ENCODE measurements at places on chromosomes 16 and 17. TPM values are rescaled to one million over a fixed set of nuclear protein-coding genes. Genes with fewer than 3 reads are reported as not detected.

DNA sequence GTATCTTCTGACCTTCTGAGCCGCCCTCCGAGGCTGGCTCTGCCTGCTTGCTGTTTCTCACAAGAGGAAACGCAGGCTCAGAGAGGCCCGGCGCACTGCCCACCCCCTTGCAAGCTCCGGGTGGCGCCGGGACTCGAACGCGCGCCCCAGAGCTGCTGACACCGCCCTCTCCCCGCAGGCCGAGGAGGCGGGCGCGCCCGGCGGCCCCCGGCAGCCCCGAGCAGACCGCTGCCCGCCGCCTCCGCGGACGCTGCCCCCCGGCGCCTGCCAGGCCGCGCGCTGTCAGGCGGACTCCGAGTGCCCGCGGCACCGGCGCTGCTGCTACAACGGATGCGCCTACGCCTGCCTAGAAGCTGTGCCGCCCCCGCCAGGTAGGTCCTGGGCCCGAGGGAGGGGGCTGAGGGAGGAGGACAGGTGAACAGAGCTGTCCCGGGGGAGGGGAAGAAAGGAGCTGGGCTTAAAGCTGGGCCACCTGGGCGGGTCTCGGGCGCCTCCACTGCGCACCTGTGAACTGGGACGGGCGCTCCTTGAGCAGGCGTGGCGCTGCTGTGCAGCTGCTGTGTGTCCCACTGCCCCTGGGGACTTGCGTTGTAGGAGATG, 18.2 kb downstream of the WFDC1 start:
- no peak for DNase-seq

GRCh38 chr16:6496996-6497395, 835.6 kb upstream of the RBFOX1 start:
- DNase-seq = no peak

The FA2H gene
- total RNA-seq = not detected

The TBC1D3G gene
- not detected for total RNA-seq

Measured in thoracic aorta (tissue), 2 donors.